Liver (tissue), 10 donors: ENCODE measurements at places on chromosomes 2 and 18. TPM values are rescaled to one million over a fixed set of nuclear protein-coding genes. Genes with fewer than 3 reads are reported as not detected.

- no peak for DNase-seq
Measured at GRCh38 chr2:176175709-176176607, 12.5 kb upstream of the HOXD1 start.

GRCh38 chr2:217625557-217626169 lies 377.1 kb downstream of the TNS1 start:
- no peak for DNase-seq

Gene MEIS1
- polyA plus RNA-seq = 4.7 TPM

Gene UGT1A4
- polyA plus RNA-seq = 103 TPM

Gene KLHL29
- 0.29 TPM for polyA plus RNA-seq

Gene PDE11A
- 1.8 TPM for polyA plus RNA-seq

GRCh38 chr2:71346065-71346464 lies 14.5 kb downstream of the ZNF638 start:
- no peak for DNase-seq

DNA sequence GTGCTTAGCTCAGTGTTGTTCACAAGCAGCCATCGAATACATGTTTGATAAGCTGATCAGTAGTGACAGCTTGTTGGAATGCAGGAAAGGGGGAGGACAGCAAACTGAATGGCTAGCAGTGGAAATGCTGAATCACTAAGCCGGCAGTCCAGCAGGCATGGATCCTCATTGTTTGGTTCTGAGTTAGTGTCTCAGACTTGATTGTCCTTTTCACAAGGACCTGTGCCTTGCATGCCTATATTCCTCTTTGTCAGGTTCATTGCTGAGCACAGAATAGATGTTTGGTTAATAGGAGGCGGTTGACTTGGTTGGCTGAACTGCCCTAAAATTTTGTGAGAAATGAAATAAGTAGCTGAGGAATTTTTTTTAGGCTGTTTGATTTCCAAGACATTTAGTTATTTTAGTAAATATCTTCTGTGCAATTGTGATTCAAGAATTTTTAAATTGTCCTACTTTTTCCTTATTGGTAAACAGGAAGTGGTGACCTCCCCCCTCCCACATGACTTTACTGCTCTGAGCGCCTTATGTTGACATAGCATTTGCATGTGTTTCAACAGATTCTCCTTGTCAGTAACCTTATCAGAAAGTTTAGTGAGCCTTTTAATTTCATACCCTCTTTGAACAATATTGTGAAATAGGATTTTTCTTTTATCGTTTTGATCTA lies 21.4 kb upstream of the STON1 start:
- no peak for DNase-seq

Gene RAPGEF4
- 9.1 TPM for polyA plus RNA-seq

- DNase-seq = no peak
Measured at GRCh38 chr2:88600038-88600465, 27.2 kb downstream of the EIF2AK3 start.

DNA sequence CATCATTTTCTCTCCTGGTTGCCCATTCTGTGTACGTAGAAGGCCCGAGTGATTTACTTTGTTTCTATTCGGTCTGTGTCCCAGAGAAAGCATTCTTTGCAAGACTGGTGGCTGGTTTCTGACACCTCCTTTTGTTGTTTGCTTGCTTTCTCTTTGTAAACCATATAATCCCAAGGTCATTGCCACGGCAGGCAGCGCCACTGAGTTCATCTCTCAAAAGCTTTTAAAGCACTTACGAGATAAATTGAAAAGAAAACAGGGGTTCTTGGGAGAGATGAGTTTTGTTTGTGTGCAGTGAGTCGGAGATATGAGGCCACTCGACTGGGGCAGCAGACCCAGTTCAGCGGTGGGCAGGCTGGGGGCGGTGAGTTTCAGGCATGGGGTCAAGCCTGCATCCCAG lies 137.6 kb downstream of the NCK2 start:
- DNase-seq = no peak

Gene TSGA10
- 0.93 TPM for polyA plus RNA-seq

DNA sequence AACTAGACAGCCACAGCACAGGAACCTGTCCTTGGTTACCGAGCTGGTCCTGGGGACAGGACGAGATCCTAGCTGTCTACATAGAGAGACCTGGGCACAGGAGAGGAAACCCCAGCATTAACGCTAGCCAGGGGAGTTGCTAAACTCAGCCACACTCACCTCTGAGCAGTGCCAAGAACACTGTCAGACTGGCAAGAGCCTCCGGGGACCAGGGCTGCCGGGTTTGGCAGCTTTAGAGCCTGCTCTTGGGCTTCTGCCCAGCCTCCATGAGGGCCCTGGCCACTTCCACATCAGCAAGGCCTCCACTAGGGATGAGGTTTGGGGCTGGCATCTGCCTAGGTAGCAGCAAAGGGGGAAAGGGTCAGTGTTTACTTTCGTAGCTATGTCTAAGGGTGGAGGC lies 6.7 kb downstream of the TMBIM1 start:
- no peak for DNase-seq

DNA sequence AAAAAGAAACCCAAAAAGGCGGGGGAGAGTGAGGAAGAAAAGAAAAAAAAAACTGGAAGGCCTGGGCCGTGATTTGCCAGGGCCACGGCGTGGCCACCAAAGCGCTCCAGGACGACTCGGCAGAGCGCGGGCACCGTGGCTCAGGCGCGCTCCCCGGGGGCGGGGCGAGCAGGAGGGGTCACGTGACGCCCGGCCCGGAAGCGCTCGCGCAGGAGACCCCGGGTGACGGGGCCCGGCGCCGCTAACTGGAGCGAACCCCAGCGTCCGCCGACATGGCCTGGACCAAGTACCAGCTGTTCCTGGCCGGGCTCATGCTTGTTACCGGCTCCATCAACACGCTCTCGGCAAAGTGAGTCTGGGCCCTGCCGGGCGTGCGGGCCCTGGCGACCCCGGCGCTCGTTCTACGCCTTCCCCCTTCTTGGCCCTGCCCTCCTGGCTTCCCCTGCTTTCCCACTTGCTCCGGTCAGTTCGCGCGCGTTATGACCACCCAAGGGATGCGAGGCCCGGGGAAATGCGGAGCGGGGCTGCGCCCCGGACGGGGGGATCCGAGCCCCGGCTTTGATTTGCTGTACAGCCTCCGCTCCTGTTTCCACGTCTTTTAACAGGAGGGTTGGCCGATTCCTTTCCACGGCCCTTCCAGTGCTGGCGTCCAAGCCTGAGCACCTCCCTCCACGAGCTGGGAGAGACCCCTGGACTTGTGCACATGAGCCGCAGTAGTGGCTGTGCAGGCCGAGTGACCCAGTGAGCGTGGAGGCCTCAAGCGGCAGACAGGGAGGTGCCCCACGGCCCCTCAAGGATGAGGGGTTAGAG lies at the start of gene SLC35F6:
Gene SLC35F6, plus strand, starts transcription at position 207 of the 810 bp plus-strand sequence. Its CDS starts 66 bp downstream, at position 273.
- DNase-seq = peak; percentile 82

DNA sequence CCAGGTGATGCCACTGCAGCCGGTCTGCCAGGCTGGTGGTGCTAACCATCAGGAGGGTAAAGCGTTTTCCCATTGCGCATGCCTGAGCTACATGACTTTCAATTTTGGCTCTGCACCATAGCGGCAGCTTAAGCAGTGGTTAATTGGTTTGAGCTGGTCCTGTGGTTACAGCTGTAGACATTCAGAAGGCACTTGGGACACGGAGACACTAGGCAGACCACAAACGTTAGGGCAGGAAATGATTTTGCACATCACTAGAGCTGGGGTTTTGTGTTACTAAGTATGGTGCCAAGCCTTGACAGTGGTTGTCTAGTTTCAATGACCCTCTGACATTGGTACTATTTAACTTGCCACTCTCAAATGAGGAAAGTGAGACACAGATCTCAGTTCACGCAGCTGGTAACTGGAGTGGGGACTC lies 28.9 kb upstream of the CNOT11 start:
- DNase-seq = no peak

DNA sequence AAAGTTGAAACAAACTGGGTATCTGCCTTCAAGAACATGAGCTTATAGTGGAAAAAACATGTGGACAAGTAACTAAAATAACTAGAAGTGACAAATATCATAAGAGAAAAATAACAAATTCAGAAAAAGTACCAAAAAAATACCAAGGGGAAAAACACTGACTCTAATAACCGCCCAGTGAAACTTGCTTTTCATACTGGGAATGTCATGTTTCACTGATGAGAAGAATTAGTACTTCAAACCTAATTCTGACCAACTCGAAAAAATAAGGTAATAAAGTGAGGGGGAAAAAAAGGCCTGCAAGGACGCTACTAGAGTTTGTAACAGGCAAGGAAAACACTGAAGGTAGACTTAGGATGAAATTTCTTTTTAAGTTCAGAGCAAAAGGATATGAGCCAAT lies 83.6 kb downstream of the RTTN start:
- no peak for DNase-seq

GRCh38 chr18:48607056-48607984 lies 68.5 kb downstream of the CTIF start:
- DNase-seq = no peak

DNA sequence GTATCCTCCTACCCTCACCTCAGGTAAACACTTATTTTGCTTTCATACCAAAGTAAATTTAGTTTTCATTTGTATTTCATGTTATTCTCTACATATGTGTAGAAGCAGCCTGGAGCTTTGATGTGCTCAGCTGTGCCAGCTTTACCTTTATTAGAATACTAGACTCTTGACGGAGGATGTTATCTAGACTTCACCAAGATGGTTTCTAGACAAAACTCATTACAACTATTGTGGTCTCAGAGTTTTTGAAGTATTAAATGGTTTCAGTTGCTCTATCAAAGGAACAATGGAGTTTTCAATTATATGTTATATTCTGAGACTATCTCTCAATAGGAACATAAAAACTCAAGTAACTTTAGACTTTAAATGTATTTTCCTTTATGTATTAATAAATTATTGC lies 5.0 kb upstream of the IL18RAP start:
- DNase-seq = no peak

DNA sequence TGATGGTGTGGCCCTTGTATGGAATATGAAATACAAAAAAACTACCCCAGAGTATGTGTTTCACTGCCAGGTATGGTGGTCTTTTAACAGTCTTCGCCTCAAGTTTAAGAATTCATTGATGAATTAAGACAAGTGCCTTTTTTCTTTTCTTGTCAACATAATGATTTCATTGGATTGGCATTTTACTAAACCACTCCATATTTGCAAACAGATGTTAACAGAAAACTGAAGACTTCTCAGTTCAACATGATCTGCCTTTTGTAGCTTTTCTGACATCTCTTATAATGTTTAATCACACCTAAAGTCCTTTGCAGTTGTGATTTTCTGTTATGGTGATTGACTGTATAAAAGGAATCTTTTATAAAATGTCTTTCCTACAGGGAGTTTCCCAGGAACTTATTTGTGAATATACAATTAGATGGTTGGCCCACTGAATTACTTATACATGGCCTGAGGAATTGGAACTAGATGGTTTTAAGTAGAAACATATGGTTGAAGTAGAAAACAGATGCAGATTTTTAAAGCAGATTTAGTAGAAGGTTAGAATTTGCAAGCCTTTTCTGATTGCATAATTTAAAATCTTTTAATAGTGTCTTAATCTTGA lies 39.7 kb downstream of the DYNC1I2 start:
- DNase-seq = no peak

- no peak for DNase-seq
Measured at GRCh38 chr2:227324642-227324994, 433 bp upstream of the MFF start.

Gene IL1A
- polyA plus RNA-seq = not detected

GRCh38 chr2:50607721-50608120 lies 424.2 kb downstream of the NRXN1 start:
- no peak for DNase-seq

GRCh38 chr2:43685357-43685756 lies 9.1 kb upstream of the C1GALT1C1L start:
- DNase-seq = no peak

- DNase-seq = no peak
Measured at GRCh38 chr2:52862801-52863200, 904.8 kb upstream of the CHAC2 start.
